Hematopoietic multipotent progenitor cell (in vitro differentiated cells): ENCODE measurements at places on chromosomes 4 and X.

DNA sequence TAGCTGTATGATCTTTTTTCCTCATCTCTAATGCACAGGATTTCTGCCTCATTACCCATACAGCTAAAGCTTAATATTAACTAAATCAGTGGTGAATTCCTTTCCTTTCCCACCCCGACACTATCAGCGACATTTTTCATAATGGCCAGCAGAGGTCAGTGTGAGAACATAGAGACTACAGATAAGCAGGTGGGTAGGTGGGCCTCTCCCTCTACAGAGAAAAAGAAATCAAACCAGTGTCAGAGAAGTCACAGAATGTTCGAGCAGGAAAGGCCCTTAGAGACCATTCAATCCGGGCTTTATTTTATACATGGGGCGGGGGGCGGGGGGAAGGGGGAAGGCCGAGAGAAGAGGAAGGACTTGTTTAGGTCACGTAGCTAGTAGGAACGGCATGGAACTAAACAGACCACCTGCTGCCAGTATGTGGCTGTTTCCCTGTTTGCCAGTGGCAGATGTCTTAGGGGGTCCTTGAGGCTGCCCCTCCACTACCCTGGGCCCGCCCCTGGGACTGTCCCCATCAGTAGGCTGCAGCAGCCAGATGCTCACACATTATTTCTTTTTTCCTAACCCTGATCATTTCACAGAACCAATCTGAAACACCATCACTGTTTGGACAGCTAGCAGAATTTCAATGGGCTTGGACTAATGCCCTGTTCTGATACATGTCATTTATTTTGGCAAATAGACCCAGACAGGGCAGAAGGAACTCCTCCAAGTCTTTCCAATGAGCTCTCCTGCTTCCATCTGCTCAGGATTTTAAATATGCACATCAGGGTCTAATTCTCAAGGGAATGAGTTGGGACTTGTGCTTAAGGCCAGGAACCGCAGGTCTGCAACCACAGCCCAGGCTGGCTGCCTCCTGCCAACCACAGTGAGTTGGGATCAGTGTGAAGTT is 133.4 kb downstream of the ATG4A start:
- peak; percentile 10 for DNase-seq

GRCh38 chrX:41332408-41333002 is 1.5 kb upstream of the DDX3X start:
- no peak for DNase-seq

- no peak for DNase-seq
These were observed 131.3 kb downstream of the FHDC1 start for GRCh38 chr4:153067376-153067775.

GRCh38 chr4:26577066-26577465 is 6.8 kb upstream of the TBC1D19 start:
- no peak for DNase-seq

GRCh38 chr4:139142980-139143379 is 34.0 kb downstream of the ELF2 start:
- DNase-seq = no peak

GRCh38 chr4:128393101-128393704 is 105.6 kb upstream of the PGRMC2 start:
- DNase-seq = peak; percentile 6
